Activated T-cell treated with anti-CD3 and anti-CD28 coated beads, Interleukin-2, amount 50 U/mL, for 4 hours (primary cell): ENCODE measurements at places on chromosomes 4 and X. TPM values are rescaled to one million over a fixed set of nuclear protein-coding genes. Genes with fewer than 3 reads are reported as not detected.

GNRHR gene
- total RNA-seq: not detected

IQCM gene
- total RNA-seq: not detected

GLOD5 gene
- not detected for total RNA-seq

SLC49A3 gene
- total RNA-seq: 0.48 TPM

TXK gene
- total RNA-seq: 5.9 TPM

TRIM75 gene
- total RNA-seq: not detected

POLN gene
- total RNA-seq: 0.90 TPM

NWD2 gene
- not detected for total RNA-seq

TMEM154 gene
- total RNA-seq: 6.0 TPM

ACSL1 gene
- total RNA-seq: 28.3 TPM

RNF128 gene
- total RNA-seq: 0.08 TPM

CLNK gene
- total RNA-seq: 0.11 TPM

GRCh38 chr4:105059337-105059736 is 87.3 kb upstream of the TET2 start:
- no peak for DNase-seq

- no peak for DNase-seq
These were observed 43.1 kb upstream of the SLC25A4 start for GRCh38 chr4:185099940-185100339.

DNA sequence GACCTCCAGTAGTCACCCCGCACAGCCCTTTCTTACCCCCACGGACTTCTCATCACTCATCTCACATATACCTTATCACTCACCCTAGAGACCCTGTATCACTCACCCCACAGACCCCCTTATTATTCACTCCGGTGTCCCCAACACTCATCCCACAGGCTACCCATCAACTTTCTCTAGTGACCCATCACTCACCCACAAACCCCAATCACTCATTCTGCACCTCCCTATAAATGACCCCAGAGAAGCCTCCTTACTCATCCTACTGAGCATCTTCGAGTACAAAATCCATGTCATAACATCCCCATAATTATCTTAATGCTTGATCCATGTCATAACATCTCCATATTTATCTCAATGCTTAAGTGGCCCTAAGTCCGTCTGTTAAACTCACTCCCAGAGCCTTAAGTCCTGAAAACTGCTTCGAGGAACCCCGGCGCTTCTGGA is 934 bp downstream of the ZNF41 start:
- DNase-seq: no peak

DNA sequence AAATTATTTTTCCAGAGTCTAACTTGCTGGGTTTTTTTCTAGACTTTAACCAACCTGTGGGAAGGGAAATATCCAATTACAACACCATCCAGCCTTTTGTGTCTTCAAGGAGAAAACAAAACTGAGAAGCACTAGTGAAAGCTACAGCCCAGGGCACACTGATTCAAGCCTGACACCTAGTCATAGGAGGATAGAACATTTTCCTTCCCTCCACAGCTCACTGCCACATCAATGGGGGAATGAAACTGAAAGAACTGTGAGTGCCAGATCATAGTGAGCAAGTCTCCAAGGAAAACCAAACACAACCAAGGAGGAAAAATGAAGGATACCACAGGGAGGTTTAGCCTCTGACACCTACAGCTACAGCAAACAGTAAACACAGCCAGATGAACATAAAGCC is 43.3 kb upstream of the MAGEA8 start:
- DNase-seq: no peak

- DNase-seq: no peak
These were observed 226.1 kb upstream of the ANXA3 start for GRCh38 chr4:78325271-78326157.

- DNase-seq: no peak
These were observed 298.7 kb upstream of the CLNK start for GRCh38 chr4:10983268-10983667.

DNA sequence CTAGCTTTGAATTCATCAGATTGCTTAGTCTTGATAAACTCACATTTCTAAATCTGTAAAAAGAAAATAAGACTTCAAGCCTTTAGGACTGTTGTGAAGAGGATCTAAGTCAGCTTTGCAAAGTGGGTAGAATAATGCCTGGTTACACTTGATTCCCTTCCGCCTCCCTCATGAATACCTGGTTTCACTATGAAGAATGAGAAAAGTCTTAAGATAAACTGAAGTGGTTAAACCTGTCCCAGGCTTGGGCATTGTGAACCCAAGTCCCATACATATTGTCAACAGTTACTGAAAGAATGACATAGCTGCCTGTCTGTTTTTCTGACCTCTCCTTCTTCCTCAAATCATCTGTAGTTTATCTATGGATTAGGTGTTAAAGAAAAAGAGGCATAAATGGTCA is 16.7 kb upstream of the GBA3 start:
- DNase-seq: no peak

GRCh38 chr4:1363513-1363912 is 16.5 kb downstream of the UVSSA start:
- no peak for DNase-seq

DNA sequence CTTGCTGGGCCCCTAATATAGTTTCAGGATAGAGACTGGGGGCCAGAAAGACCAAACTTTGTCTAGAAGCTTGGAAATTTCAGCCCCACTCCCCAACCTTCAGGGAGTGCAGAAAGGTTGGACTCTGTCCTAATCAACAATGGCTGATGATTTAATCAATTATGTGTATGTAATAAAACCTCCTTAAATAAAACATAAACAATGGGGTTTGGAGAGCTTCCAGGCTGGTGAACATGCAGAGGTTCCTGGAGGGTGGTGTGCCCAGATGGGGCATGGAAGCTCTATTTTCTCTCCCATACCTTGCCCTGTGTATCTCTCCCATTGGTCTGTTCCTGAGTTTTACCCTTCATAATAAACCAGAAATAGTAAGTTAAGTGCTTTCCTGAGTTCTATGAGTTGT is 174.2 kb downstream of the GC start:
- DNase-seq: no peak

DNA sequence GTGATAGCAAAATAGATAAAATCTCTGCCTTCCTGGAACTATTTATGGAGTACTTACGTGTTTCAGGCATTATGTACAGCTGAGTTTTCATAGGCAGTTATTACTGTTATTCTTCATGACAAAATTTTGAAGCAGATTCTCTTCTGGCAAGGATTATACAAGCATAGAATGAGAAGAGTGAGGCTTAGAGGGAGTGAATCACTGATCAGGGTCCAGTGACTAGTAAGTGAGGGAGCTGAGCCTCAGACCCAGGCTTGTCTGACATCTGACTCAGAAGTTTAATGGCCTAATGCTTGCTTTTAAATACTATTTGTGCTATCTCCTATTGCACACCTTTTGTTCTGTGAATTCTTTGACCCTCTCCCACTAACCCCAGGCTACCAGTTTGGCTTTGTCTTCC is 110.6 kb downstream of the DTHD1 start:
- DNase-seq: no peak

- no peak for DNase-seq
These were observed 2.1 kb downstream of the RGN start for GRCh38 chrX:47080215-47080914.

- no peak for DNase-seq
These were observed 245.2 kb upstream of the SMIM31 start for GRCh38 chr4:164508771-164509170.

DNA sequence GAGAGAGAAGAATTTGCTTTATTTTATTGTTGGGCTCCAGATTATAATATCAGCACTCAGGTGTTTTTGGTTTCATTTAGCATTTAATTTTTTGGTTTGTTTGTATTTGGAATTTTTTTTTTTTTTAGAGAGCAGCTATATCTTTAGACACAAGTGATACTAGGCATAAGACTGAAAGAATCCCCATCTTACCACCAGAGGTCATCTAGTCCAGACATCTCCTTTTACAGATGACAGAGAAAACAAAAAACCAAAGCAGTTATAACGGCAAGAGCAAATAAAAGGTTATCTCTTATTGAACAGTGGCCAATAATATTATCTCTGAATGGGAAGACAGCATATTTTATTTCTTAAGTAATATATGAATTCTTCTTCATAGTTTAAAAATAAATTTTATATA is 22.8 kb downstream of the USP38 start:
- no peak for DNase-seq

DNA sequence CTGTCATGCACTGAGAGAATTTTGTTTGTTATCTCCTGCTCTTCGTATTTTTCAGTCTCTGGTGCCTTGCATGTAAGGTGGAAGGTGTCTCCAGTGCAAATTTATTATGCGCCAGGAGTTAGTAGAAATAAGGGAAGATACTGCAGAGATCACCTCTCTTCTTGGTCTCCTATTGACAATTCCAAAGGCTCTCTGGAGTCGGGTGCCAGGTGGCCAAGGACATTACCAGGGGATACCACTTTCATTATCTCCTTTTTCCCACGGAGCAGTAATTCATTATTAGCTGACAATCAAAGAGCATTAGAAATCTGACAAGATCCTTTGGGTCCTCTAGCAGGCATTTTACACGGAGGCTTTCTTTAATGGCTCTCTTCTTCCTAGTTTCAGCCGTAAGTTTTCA is 26.0 kb downstream of the ADD1 start:
- no peak for DNase-seq

- DNase-seq: no peak
These were observed 240.3 kb upstream of the TAPT1 start for GRCh38 chr4:16466581-16466980.

GRCh38 chr4:141771889-141772830 is 135.8 kb downstream of the IL15 start:
- no peak for DNase-seq

GRCh38 chr4:138263247-138263816 is 21.2 kb upstream of the SLC7A11 start:
- no peak for DNase-seq

GRCh38 chrX:118975831-118976598 is 1.6 kb downstream of the LONRF3 start:
- DNase-seq: peak; percentile 73

DNA sequence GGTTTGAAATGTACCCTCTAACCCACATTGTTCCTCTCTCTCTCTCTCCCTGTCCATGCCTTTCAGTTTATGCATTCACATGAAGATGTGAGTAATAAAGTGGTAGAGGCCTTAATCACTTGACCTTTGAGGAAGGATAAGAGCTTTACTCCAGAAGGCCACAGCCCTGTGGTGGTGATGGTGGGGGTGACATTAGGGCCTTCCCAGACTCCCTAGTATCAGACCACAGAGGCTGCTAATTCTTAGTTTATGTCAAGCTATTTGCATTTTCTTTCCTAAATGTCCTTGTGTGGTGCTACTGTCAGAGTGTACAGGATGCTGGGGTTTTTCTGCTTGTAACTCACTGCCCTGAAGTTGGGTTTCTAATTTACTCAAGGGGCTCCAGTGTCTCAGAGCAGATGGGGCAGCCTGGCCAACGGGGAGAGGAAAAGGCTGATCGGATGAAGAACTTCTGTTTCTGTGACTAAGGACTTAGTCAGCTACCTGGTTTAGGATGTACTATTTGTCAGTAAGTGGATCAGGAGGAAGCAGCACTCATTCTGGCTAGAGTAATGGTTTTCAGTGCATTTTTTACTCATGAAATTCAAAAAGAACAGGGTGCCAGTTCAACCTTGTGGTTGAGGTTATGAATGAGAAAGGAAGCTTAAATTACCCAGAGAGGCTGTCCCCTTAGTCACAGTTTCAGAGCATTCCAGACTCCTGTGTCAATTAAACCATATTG is 509.6 kb upstream of the DIPK2B start:
- DNase-seq: peak; percentile 10

DNA sequence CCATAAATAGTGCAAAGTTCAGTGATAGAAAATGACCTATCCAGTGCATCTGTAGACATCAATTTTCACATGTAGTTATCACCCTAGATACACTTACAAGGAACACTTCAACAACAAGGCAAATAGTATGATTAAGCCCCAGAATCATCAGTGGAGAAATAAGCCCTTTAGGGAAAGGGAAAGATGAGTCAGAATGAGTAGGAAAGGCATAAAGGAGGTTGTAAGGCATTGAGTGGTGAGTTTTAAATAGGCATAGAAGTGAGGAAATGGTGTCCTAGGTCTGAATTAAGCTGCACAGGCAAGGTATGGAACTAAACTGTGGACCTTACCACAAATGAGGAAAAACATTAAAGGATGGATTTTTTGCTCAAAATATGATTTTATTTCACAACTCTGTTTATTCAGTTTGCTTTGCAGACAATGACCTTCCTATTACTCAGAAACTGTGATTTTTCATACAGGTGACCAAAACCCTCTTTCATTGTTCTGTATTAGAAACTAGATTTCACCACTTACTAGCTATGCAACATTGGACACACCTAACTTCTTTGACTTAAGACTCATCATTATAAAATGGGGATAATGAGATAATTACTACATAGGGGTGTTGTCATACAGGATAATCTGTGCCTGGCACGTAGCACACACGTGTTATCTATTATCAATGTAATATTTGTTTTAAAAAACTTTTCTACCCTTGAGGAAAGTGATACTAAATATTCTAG is 57.0 kb upstream of the MAP9 start:
- DNase-seq: no peak

DNA sequence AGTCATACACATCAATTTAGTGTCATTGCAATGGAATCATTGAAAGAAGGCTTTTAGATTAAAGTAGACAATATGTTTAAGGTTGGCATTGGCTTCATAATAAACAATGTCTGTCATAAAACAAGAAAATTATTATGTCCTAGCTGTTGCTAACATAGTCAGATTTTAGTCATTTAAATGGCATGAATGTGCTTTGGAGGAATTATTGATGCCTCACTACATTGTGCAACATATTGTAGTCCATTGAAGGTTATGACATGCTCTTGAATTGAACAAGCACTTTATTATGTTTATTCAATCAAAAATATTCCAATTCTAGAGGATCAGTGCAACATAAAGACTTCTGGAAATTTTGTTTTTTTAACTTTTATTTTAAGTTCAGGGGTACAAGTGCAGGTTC is 489.8 kb upstream of the AMOT start:
- no peak for DNase-seq

DNA sequence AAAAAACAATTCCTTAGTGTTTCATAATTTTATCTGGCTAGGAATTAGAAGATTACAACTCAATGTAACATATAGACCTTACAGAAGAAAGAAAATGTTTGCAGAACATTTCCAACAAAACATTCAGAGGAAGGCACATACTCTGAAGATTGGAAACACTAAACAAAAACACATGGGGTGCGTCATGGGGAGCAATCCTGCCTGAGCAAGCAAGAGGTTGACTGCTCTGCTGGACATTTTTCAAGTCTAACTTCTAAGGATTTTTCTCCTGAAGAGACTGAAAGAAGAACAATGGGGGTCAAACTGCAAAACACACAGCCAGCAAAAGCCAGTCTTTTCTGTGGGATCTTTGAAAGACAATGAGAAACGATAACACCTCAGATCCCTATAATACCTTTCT is 182.8 kb downstream of the GUCY2F start:
- no peak for DNase-seq

DNA sequence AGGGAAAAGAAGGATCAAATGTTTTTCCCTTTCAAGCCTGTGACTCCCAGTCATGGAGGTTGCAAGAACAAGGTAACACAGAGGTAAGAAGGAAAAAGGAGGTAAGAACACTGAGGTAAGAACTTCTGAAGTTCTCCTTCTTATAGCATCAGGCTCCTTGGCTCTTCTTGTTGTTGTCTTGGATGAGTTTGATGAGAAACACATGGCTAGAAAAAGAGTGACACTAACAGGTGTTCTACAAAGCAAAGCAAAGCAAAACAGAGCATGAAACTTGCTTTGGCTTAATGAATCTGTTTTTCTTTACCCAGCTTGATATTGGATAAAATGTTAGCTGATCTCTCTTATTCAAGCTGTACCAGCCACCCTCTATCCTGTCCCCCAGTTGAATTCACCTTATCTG is 231.2 kb upstream of the F9 start:
- DNase-seq: no peak
